ENCODE measurements at places on chromosomes 7 and 10.
A peak's percentile ranks its signal among the peaks of the same experiment; 100 is the strongest.

GRCh38 chr10:88082806-88083596, 219.6 kb downstream of the PTEN start:
- DNase-seq = no peak

DNA sequence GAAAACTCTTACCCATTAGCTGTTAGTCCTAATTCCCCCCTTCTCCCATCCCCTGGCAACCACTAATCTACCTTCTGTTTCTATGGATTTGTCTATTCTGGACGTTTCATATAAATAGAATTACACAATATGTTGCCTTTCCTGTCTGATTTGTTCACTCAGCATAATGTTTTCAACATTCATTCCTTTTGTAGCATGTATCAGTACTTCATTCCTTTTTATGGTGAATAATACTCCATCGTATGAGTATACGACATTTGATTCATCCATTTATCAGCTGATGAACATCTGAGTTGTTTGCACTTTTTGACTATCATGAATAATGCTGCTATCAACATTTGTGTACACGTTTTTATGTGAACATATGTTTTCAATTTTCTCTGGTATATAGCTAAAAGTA, 4.4 kb upstream of the FRAT1 start:
- no peak for DNase-seq

DNA sequence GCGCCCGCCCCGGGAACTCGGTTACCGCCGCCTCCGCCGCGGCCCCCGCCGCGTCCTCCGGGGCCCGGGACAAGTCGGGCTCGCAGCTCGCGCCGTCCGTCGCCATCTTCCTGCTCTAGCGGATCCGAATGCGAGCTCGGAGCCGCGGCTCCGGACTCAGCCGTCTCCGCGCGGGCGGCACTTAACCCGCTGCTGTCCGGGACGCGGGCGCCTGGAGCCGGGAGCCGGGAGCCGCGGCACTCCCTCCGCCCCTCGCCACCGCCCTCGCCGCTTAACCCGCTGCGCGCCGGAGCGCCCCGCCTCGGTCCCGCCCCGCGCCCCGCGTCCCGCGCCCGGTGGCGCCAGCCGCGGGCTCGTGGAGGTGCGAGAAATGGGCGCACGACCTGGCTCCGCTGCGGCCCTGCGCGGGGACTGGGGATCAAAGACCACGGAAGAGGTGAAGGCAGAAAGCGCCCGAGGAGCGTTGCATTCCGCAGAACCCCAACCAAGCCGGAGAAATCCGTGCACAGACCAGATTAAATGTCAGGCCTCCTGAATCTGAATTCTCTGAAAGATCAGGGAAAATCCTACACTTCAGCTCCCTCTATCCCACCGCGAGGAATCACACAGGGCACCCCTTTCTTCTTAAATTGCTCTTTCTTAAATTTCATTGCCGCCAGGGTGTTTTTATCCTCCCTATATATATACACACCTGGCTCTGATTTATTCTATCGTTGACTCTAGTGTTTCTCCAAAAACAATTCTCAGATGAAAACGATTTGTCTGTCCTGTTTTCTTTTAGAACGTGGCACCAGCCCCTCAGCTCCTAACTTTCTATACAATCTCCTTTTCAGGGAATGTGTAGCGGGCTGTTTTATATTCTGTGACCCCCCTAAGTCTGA, at the start of gene CTTNBP2:
Gene CTTNBP2, minus strand, starts transcription at position 132 of the 881 bp plus-strand sequence. Its CDS starts 26 bp downstream, at position 106.
- peak; percentile 67 for DNase-seq

GRCh38 chr7:85021101-85021704, 165.7 kb downstream of the SEMA3D start:
- DNase-seq = no peak

DNA sequence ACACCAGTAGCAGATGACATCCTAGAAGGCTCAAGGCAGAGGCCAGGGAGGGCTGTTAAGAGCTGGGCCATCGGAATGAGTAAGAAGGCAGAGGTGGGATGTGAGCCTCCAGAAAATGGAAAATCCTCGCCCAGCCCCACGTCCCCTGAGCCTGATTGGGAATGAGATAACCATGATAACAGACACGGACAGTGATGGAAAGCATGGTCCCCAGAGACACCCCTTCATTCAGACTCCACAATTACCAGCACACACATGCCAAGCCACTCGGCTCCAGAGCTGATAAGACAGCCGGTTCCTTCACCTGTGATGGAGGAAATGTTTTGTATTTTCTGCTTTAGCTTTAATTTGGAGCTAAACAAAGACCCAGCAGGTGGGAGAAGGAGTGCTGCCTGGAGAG, 106.0 kb downstream of the GRID1 start:
- no peak for DNase-seq

DNA sequence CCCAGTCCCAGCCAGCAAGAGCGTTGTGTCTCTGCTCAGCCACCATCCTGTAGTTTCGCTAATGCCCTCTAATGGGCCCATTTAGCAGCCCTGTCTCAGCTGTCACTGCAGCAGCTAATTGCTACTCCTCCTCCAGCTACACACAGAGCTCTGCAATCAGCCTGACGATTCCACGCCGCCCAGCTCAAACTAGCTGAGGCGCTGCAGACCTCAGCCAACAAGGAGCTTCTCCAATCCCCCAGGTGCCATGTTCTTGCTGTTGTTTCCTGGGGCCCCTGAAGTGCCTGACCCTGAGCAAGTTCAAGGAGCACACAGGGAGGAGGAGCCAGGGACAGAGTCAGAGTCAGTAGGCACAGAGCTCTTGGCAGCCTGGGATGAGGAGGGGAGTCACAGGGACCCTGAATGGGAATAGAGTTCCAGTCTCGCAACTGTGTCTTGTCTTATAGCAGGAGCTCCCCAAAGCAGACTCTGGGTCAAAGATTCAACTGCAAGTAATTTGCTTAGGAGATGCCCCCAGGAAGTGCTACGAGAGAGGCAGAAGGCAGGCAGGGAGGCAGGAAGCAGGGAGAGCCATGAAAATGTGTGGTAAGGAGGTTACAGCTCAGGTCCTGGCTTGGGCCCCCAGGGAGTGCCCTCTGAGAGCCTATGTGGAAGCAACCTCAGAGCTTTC, 135.8 kb upstream of the UNC5B start:
- DNase-seq = no peak

- no peak for DNase-seq
Measured at GRCh38 chr10:43131906-43132305, 6.3 kb upstream of the CSGALNACT2 start.

DNA sequence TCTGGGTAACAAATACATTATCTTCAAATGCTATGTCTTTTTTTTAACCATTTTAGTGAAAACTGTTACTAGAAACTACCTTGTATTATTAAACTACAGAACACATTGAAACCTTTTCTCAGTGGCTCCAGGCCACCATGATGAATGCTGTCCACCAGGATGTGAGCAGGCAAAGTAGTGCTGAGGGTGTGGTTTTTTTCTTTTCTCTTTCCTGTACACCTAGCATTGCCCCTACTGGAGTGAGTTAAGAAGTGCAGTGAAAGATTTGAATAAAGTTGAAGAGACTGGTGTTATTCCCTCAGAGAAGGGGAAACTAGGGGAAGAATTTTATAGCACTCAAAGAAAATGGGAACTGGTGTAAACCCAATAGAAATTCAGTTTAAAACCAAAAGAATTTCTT, 120.0 kb upstream of the SAMD8 start:
- no peak for DNase-seq

DNA sequence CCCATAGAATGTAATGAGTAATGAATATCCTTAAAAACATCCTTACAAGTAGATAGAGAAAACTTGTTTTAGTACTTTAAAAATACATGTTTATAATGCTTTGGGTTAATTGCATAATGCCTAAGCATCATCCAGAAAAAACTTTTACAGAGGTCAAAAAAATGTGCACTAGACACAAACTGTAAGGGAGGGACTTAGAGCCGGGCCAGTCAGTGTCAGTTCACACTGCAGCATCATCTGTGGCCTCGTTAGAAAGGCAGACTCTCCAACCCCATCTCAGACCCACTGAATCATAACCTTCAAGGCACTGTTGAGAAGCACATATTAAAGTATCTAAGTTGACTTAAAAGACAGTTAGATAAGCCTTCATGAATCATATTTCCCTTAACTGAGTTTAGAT, 230.1 kb upstream of the PRPS1L1 start:
- DNase-seq = no peak

DNA sequence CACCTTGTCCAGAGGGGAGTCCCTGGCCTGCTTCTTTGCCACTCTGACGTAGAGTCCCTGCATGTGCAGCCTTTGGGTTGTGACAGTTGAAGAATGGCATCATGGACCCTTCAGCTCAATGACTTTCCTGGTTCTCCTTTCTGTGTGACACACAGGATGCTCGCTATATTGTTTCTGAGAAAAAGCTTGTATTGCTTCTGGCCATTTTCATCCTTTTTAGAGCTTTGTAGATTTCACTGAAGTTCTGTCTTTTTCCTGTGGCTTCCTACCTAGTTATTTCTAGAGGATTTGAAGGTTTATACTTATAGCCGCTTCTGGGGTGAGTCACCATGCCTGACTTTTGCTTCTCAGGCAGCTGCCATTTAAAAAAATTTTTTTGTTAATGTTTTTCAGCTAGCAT, 27.0 kb downstream of the SND1 start:
- DNase-seq = no peak

- DNase-seq = no peak
Measured at GRCh38 chr7:149261316-149261828, 624 bp upstream of the ZNF783 start.

DNA sequence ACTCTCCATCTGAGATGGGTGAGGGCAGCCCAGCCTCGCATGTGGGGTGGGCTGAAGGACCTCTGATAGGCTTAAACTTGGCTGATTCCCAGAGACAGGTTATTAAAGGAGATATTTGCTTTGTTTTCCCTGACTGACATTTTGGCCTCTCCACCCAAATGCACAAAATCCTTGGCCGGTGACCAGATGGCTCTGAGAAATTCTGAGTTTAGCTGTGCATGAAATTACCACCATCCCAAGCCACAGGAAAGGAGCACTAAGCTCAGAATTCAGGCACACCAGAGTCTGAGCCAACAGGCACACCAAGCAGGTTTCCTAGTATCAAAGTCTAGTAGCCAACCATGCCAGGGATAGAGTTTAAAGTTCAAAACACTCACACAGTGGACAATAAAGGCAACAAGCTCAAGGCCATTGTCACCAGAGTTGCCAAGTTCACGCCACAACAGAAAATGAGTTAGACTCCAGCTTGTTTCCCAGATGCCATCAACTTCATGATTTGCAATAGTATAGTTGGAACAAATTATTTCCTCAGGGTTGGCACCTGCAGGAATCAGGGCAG, 387.6 kb downstream of the KCNMA1 start:
- DNase-seq = no peak

- no peak for DNase-seq
Measured at GRCh38 chr7:101885597-101885955, 68.2 kb downstream of the CUX1 start.

GRCh38 chr10:48833674-48834073, 106.0 kb downstream of the LRRC18 start:
- DNase-seq = no peak

All from endothelial cell (in vitro differentiated cells).